GM03348 (cell line): ENCODE measurements at places on chromosomes 5 and 9.

GRCh38 chr5:79488058-79488457 lies 25.9 kb downstream of the HOMER1 start:
- DNase-seq: no peak

GRCh38 chr9:34545497-34545896 lies 22.7 kb upstream of the ENHO start:
- no peak for DNase-seq

- DNase-seq: no peak
These were observed 10.2 kb downstream of the MAMDC2 start for GRCh38 chr9:70053864-70054263.

- DNase-seq: no peak
These were observed 144.6 kb downstream of the MELK start for GRCh38 chr9:36717276-36717675.

DNA sequence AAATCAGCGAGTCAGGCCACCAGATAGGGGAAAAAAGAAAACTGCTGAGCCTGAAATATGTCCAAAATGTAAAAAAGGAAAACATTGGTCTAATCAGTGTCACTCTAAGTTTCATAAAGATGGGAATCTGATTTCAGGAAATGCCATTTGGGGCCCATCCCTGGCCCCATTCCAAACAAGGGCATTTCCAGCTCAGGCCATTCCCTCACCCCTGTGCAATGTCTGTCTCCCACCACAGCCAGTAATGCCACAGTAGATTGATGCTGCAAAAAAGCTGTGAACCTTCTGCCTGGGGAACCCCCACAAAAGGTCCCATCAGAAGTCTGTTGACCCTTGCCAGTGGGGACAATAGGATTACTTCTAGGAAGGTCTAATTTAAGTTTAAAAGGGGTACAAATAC lies 199.6 kb downstream of the YTHDC2 start:
- no peak for DNase-seq

- no peak for DNase-seq
These were observed 117.9 kb upstream of the CDH18 start for GRCh38 chr5:20105915-20106314.

GRCh38 chr9:90365666-90366065 lies 277.0 kb downstream of the DIRAS2 start:
- DNase-seq: no peak

DNA sequence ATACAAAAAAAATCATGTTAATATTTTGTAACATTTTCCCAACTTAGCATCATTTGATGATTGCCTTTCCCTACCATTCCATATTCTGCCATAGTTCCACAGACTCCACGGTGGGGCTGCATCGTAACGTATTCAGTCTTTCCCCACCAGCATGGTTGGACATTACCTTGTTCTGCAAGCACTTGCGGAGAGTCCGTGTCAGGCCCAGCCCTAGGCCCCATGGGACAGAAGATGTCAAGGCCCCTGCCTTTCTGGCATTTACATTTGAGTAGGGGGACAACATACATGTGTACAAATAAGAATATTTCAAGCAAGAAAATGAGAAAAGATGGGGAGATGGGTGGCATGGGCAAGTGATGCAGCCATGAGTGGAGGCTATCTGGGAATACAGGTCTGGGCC lies 8.2 kb upstream of the PHF2 start:
- DNase-seq: no peak

DNA sequence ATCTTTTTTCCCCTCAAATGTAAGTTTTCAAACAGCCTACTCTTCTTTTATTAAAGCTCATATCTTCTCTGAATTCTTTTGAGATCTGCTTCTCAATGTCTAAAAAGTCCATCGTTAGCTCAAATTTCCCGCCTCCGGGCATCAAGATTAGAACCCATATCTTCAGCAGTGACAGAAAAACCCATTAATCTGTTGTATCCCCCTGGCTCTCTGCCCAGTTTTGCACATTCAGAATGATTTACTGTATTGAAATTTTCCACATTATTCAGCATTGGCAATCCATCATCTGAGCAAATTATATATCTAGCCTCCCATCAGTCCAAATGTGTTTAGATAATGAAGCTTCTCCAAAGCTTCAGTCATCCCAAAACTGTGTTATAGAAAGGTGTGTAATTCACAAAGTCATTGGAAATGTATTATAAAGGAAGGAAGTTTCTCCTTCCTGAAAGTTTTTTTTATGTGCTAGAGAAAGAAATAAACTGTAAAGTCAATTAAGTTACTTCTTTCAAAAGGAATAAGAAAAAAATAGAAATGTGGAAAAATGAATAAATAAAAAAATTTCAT lies 849.9 kb downstream of the MAT2B start:
- no peak for DNase-seq

DNA sequence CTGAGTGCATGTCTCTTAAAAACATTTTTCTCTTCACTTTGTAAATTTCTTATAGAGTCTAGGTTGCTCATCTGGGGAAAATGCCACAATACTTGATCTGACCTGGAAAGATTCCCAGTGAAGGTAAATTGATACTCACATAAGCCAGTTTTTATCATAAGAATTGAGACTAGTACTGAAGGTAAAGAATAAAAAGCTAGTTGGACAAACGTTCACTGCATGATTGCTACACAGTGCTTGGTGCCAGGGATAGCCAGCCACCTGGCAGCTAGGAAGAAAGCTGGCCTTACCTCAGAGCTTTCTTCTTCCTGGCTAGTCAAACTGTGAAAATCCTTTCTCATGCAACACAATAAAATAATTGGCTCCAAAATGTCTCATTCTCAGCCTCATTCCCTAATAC lies 77.1 kb downstream of the MUSK start:
- peak; percentile 2 for DNase-seq

- peak; percentile 76 for DNase-seq
These were observed 95.0 kb downstream of the NPR3 start for GRCh38 chr5:32805971-32806638.

DNA sequence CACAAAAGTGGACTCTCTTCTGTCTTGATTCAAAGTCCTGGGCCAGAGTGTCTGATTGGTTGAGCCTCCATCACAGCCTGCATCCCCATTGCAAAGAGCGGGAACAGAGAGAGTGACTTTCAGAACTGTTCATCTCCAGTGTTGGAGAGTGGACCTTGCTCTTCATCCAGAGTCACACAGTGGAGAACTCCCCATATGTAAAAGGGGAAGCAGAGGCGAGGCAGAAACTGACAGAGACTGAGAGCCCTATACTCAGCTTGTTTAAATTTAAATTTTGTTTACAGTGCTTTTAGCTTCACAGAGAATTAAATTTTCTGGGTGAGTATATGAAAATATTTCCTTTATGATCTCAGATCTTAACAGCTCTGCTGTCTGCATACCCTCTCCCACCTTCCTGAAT lies 70.0 kb upstream of the SSBP2 start:
- no peak for DNase-seq
